ENCODE measurements at places on chromosomes 1 and 21.

- no peak for DNase-seq
These were observed 60.2 kb downstream of the POU2F1 start for GRCh38 chr1:167280912-167281311.

GRCh38 chr1:7536891-7537591 lies 234.1 kb upstream of the VAMP3 start:
- DNase-seq: no peak

DNA sequence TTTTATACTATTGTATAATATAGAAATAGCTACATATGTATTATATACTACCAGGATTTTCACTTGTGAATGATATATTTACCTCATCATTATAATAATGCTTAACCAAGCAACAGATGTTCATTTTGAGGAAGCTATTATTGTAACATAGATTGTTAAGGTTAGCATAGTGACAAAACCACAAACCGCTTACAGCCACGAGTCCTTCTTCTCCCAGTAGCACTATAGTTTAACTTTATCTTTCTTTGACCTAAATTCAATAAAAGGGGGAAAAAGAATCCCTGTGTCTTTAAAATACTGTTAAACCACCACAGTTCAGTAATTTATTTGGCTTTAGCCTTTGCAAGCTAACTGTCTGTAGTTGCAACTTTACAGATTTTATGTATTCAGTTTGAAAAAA lies 1039.4 kb upstream of the B3GALT2 start:
- DNase-seq: no peak

- no peak for DNase-seq
These were observed 160.5 kb downstream of the PDE4B start for GRCh38 chr1:65953170-65953569.

- DNase-seq: no peak
These were observed 32.4 kb downstream of the KIF1B start for GRCh38 chr1:10242811-10243210.

DNA sequence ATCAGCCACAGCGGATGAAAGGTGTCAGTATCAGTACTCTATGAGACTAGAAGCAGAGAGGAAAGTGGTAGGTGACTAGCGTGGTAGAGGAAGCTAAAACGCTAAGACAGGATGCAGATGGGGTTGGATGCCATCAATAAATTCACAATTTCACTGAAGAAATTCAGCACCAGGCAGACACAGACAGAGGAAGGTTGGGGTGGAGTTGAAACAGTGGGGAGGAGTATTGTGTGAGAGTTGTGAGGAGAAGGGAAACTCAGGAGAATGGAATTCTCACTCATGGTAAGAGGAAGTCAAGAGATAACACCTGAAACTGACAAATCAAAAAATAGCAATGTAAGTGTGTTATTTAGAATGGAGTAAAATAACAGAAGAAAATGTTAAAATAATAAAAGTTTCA lies 208.5 kb upstream of the DAB1 start:
- no peak for DNase-seq

GRCh38 chr21:14454016-14455009 lies 71.4 kb upstream of the HSPA13 start:
- no peak for DNase-seq

DNA sequence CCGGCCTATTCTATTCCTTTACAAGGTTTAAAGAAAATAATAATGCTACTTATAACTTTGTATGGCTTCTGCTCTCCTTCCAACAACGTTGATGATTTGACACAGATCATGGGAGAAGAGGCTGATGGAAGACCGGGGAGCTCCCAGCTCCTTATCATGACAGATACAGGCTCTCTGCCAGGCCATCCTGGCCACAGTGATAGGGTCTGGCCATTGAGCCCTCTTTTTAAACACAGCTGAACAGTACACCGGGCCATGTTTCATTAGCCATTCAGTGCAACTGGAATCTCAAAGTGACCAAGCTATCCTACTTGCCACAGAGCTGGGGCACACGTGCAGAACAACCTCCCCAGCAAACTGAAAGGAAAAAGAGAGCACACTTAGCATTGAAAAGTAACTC lies 34.9 kb downstream of the DNAJC11 start:
- DNase-seq: no peak

GRCh38 chr1:22930240-22930912 lies 42.3 kb downstream of the LACTBL1 start:
- DNase-seq: no peak

GRCh38 chr1:73564294-73564693 lies 633.7 kb downstream of the LRRIQ3 start:
- DNase-seq: no peak

GRCh38 chr21:33899199-33899598 lies 16.4 kb downstream of the ATP5PO start:
- no peak for DNase-seq

DNA sequence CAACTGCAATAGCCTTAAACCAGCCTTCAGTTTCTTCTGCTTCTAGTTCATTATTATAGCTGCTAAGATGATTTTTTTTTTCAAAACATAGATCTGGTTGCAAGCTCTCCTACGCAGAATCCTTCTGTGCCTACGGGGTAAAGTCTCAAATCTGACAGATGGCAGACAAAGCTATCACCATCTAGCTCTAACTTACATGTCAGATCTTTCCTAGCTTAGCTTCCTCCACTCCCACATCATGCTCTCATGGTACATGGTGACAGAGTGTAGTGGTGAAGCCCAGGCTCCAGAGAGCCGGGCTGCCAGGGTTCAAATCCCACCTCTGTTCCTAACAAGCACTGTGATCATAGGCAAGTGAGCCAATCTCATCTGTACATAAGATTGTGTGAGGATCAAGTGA lies 24.2 kb upstream of the GUCA2B start:
- DNase-seq: no peak

GRCh38 chr21:21436012-21436534 lies 437.9 kb downstream of the NCAM2 start:
- DNase-seq: no peak

GRCh38 chr1:173503391-173503790 lies 26.3 kb downstream of the PRDX6 start:
- no peak for DNase-seq

- DNase-seq: no peak
These were observed 2.1 kb downstream of the PLD5 start for GRCh38 chr1:242522304-242522945.

- DNase-seq: no peak
These were observed 30.1 kb downstream of the PRDM15 start for GRCh38 chr21:41848958-41849580.

DNA sequence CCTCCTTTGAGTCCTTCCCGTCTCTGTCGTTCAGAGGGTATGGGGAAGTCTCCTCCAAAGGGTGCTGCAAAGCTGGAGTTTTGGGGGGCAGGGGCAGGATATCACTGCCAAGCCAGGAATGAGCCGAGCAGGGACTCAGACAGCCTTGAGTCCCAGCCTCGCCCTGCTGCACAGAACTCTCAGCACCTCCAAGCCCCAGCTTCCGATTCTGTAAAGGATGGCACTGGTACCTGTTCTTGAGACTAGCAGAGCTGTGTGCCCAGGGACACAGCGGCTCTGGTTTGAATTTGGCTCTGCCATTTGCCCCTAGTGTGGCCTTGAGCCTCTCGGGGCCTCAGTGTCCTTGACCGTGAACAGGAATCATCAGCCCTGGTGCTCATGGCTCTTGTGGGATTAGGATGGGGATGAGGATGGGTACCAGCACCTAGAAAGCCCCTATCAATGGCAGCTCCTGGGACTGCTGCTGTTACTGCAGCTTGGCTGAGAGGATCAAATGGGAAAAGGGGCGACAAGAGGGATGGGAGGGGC lies 1.5 kb upstream of the FBLIM1 start:
- no peak for DNase-seq

DNA sequence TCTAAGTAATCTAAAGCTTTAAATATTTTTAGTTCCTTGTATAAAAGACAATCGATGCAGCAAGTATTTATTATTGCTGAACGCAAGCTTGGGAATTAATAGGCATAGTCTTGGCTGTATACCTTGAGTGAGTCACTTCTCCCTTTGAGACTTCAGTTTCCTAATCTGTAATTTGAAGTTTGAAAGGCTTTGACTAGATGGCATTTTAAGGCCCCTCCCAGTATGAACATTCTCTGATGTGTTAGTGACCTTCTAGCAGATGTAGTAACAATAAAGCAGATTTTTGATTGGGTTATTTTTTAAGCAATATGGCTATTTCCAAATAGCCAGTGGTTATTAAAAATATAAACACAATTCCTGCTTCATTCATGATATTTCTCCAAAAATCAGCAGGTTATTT lies 58.2 kb downstream of the DUSP10 start:
- no peak for DNase-seq

DNA sequence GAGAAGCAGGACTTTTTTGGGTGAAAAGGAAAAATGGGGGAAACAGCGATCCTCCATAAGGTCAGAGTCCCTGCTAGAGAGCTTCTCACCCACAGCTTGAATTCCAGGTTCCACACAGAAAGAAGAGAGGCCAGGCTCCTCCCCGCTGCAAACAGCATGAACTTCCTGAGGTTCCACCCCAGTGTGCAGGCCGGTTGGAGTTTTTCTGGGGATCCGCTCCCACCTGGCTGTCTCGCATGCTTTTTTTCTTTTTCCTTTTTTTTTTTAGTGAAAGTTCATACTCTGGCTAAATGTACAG lies 595.1 kb upstream of the ZP4 start:
- no peak for DNase-seq

DNA sequence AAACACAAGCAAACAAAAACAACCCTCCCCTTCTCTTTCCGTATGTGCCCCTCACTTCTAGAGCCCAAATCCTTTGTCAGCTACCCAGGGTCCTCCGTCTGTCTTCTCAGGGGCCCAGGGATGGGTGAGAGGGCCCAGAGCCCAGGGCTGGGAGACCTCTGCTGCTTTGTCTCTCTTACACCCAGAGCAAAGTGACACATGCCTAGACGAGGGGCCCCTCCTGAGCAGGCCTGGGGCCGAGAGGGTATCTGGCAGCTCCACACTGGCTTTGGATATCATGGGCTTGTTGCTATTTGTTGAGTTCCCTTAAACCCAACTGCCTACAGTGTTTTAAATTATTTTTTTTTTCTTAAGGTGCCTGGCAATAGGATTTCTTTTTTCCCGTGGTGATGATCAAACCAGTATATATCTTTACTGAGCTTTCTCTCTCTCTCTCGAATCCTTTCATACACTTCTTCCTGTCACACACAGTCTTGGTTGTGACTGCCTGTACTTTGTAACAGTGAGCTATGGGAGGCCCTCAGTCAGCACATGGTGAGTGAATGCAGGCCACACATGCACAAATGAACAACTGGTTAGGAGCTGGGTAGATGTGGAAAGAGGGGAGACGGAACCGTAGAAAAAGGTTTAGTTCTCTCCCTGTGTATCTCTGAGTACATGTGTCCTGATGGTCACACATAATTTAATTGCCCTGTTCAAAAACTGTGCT lies 14.5 kb downstream of the RASSF5 start:
- DNase-seq: no peak

- DNase-seq: no peak
These were observed 36.6 kb upstream of the PIGC start for GRCh38 chr1:172480431-172480830.

DNA sequence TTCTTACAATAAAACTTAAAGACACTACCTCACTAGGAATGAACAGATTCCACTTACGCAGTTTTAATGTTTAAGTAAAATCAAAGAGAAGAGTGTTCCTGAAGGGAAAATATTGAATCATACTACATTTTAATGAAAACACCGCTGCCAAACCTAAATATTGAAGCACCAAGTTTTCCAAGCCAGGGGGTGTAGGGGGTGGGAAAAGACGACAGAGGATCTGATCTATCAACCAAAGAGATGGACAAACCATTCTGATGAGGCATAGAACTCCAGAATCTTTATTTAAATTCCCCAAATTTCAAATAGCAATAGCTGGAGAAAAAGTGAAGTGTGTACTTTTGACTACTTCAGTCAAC lies 1.2 kb downstream of the ELK4 start:
- DNase-seq: no peak

GRCh38 chr1:12113433-12114339 lies 50.6 kb downstream of the TNFRSF8 start:
- no peak for DNase-seq

- no peak for DNase-seq
These were observed 10.1 kb upstream of the ELAVL4 start for GRCh38 chr1:50098591-50099021.

- no peak for DNase-seq
These were observed 3.4 kb downstream of the PLXNA2 start for GRCh38 chr1:208240662-208241355.

GRCh38 chr1:17503146-17503545 lies 36.4 kb upstream of the ARHGEF10L start:
- no peak for DNase-seq

DNA sequence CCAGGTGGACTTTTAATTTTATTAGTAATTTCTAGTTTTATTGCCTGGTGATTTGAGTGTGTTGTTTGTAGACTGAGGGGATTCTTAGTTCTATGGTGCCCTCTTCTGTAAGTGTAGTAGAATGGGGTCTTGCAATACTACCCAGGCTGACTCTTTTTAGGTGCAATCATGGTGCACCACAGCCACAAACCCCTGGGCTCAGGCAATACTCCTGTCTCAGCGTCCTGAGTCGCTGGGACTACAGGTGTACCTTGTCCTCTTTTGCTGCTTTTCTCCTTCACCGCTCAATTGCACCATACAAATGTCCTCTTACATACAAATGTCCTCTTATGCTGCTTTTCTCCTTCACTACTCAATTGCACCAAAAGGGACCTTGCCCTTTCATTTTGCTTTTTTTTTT lies 43.1 kb downstream of the SCP2 start:
- DNase-seq: no peak

GRCh38 chr1:58852731-58853485 lies 69.1 kb upstream of the JUN start:
- no peak for DNase-seq

DNA sequence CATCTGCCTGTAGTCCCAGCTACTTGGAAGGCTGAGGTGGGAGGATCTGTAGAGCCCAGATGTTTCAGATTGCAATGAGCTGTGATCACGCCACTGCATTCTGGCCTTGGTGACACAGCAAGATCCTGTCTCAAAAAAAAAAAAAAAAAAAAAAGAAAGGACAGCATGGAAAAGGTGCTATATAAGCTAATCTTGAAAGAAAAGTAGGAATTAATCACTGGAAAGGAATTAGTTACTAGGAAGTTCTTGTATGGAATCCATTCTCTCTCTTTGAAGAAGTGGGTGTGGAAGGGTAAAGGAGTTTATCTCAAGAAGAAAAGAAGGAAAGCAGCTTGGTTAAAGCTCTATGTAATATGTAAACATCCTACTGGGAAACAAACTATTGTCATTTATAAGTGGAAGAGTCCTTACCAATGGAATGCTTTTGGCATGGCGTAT lies 339.2 kb downstream of the DPYD start:
- no peak for DNase-seq

DNA sequence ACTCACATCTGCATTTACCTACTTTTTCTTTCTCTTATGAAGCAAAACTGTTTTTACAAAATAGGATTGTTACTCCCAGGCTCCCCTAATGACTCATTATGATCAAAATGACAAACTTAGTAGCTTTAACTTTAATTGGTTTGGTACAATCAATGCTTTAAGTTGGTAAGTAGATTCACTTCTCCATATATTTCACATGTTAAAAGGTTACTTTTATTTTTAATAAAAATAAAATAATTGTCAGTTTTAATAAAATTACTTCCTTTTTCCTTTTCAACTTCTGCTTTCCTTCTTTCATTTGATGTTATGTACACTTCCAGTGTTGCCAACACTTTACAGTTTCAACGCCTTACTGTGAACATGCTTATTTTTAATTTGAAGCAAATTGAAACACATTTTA lies 477.6 kb downstream of the SETD4 start:
- no peak for DNase-seq

Data from stimulated activated CD4-positive, alpha-beta T cell treated with anti-CD3 and anti-CD28 coated beads, Interleukin-1b, Interleukin-23, amount 100 ng/mL, for 24 hours (primary cell).